ENCODE measurements at places on chromosomes 5 and 9.

DNA sequence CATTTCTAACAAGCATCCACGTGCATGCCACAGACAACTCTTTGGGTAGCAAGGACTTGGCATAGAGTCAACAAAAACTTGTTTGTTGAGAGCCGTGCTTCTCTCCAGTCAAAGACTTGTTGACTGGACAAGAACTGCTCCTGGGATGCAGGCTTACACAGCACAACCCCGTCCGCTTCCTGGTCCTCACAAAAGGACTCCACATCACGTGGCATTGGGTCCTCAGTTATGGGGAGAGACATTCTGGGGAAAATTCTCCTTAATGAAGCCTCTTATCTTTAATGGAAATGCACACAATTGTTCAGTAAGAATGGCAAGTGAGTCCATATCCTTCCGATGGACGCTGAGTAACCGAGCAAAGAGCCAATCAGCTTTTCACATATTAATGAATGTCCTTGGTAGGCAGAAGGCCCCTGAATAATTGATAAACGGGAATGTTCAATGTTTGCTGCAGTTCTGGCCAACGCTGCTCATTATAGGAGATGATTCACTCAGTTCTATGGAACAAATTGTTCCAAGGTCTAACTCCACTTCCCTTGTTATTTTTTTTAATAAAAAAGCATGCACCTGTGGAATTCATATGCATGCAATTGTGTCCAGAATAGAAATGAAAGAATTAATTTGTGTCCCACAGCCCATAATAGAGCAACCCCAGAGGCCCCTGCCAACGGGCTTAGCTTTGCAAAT, 97.0 kb upstream of the ZNF366 start:
- no peak for DNase-seq

GRCh38 chr9:81562231-81563019, 126.9 kb downstream of the TLE1 start:
- DNase-seq, result no peak

- DNase-seq, result no peak
Measured at GRCh38 chr5:142202282-142202681, 93.7 kb downstream of the NDFIP1 start.

DNA sequence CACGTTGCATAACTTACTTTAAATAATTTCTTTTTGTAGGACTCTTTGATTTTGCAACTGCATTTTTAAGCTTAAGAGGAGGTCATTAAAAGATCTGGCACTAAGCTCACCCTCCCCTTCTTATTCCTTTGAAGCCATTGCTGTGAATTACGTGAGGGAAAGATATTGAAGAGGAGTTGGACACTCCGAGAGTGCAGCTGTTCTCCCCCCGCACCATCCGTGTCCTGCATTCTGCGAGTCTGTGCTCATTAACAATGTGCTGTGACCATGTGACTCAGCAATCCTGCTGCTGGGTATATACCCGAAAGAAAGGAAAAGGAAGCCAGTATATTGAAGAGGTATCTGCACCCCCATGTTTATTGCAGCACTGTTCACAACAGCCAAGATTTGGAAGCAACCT, 40.0 kb downstream of the NXNL2 start:
- no peak for DNase-seq

DNA sequence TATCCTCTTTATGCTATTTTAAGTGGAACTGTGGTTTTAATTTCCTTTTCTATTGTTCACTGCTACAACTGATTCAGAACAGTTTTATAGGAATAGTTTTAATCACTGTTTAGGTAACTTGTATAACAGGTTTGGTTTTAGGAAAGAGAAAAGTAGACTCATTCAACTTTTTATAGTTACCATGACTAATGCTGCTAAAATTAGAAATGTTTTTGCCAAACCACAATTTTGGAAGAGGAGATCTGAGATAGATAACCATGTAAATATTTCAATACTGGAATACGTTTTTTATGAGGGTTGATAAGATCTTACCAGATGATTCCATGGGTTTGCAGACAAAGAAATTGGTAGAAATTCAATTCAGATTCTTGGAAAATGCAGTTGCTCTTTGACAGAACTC, 404.6 kb upstream of the ARRDC3 start:
- no peak for DNase-seq

- no peak for DNase-seq
Measured at GRCh38 chr5:148861088-148861487, 34.7 kb downstream of the ADRB2 start.

GRCh38 chr5:12480487-12480886, 576.2 kb upstream of the CTNND2 start:
- no peak for DNase-seq

DNA sequence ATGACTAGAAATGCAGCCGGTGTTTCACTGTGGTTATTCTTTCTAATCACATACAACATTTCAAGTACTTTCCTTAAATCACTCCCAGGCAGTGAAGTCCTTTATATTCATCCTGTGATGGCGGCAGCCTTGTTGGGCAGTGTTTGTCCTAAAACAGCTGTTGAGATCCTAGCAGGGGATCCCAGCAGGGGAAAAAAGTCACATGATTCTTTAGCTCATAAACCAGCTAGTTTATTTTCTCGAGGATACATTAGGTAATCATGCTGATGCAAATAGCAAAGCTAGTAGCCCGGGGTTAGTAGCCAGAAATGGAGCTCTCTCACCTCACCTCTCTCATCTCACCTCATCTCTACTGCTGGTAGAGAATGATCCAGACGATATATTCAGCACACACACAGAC, 70.5 kb downstream of the FOXD1 start:
- DNase-seq, result no peak

DNA sequence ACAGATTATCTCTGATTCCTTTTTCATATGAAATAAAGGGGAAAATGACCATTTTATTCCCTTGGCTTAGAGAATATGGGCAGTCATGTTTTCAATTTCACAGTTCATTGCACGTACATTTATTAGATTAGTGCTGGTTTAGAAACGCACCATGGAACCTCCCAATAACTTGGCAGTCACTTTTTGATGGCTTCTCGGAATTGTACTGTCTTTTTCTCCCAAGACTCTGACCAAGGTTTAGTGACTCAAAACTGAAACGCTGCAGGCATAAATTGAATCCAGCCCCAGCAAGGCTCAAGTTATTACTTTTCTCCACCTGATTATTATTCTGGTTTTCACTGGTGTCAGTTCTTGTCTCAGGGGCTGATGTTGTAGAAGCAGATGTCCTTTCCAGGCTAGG, 55.6 kb upstream of the EGFLAM start:
- DNase-seq, result no peak

GRCh38 chr5:131163276-131164119, 1.6 kb downstream of the HINT1 start:
- DNase-seq, result no peak

GRCh38 chr5:68250661-68251298, 35.2 kb downstream of the PIK3R1 start:
- DNase-seq, result no peak

DNA sequence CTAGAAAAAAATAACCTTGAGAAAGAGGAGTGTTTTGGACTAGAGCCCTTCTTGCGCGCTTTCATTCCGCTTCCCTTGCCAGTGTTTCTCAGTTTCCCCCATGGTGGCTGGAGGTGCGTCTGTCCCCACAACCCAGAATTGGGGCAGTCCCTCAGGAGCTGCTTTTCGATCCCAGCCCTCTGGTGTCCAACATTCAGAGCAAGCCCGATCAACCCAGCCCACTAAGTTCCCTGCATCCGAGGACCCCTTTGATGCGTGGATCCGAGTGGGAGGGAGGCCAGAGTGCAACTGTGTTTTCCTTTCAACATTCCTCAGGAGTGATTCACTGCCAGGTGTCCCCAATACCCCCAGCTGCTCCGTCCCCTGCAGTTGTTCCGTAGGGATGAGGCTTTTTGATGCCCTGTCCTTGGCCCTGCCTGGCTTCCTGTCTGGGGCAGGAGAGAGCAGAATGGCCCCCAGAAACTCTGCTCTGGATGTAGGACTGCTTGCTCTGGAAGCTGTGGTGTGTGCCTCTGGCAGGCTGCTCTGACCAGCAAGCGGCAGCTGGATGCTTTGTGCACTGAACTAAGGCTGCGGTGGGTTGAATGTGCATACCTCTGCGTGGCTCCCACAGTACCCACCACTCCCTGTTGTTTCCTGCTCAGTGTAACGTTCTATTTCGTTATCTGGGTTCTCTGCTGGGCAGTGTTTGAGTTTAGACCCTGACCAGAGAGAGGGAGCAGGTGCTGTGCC, 117.5 kb downstream of the BOD1 start:
- DNase-seq, result no peak

DNA sequence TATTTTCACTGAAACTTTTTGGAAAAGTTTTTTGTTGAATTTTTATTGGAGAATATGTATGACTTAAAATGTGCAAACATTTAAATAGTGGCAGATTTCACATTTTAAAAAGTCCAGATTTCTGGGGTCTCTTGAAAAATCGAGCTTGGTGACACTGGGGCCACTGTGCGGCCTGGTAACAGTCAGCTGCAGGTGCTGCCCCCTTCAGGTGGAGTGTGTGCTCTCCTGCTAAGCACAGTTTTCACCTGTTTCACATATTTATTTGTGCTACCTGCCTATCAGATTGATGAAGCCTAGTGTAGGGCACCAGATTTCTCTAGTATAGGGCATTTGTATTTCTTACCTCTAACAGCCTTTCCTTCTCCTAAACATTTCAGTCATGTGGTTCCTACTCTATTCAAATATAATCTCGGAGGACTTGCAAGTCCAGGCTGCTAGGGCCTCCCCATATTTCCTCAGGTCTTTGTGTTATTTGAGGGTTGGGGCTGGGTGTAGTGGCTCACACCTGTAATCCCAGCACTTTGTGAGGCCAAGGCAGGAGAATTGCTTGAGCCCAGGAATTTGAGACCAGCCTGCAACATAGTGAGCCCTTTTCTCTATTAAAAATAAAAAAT, 95.8 kb upstream of the KLF9 start:
- DNase-seq, result no peak

DNA sequence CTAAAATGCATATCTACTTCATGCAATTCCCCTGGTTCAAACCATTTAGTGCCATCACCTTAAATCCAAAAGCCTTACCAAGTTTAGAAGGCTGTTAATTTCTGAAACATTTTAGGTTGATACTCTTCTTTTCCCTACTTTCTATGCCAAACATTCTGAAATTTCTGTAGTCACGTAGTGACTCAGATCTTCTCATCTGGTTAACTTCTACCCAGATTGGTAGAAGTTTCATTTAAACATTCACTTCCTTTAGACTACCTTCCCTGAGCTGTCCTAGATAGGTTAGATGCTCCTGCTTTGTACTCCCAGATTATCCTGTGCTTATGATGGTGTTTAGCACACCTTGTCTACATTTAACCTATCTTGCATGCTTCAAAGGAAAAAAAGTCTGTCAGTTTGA, 9.9 kb downstream of the RAD50 start:
- no peak for DNase-seq

GRCh38 chr5:66529704-66530103, 66.5 kb upstream of the MAST4 start:
- no peak for DNase-seq

DNA sequence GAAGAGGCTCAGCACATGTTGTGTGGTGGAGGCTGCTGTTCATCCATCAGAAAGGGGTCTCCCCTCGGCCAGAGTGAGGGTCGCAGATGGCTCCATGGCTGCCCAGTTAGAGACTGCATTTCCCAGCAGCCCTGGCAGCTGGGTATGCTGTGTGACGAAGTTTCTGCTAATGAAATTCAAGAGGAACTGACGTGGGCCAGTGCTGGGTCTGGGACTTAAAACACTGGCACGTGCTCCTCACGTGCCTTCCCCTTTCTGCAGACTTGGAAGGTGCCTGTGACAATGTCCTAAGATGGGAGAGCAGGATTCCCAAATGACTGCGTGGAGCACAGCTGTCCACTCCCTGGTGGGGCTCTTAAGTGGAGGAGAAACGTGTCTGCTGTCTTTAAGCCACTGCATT, 114.5 kb upstream of the RAPGEF1 start:
- no peak for DNase-seq

- no peak for DNase-seq
Measured at GRCh38 chr5:133285583-133286021, 233.8 kb downstream of the HSPA4 start.

DNA sequence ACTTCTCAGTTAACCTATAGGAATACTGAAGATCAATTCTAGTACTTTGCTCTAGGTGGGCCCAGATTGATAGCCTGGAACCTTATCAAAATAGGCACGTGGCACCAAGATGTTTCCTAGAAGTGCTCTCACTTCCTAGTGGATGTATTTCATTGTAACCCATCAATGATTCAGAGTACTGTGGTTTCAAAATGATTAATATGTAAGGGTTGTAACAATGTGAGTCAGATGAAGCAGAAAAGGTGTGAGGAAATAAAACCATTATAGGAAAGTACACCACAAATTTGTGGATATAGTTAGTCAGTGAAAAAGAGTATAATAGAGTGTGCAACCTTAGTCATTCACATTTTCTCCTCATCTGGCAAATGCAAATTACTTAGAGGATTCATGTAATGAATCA, 177.3 kb upstream of the FST start:
- DNase-seq, result no peak

DNA sequence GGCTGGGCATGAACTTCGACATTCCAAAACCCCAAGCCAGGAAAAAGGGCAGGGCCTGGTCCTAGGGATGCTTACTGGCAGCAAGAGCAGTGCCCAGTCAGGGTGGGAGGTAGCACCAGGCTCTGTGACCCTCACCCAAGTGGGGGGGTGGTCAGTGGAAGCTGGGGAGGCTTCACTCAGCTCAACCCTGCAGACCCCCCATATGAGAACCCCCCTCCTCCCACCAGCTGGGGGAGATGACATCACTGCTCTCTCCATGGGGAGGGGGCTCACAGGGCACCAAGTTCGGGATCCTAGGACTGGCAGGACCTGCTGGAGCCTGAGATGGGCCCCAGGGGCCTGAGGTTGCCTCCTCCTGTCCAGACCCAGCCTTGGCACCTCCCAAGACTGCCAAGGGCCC, 4.7 kb downstream of the DNLZ start:
- DNase-seq, result no peak

DNA sequence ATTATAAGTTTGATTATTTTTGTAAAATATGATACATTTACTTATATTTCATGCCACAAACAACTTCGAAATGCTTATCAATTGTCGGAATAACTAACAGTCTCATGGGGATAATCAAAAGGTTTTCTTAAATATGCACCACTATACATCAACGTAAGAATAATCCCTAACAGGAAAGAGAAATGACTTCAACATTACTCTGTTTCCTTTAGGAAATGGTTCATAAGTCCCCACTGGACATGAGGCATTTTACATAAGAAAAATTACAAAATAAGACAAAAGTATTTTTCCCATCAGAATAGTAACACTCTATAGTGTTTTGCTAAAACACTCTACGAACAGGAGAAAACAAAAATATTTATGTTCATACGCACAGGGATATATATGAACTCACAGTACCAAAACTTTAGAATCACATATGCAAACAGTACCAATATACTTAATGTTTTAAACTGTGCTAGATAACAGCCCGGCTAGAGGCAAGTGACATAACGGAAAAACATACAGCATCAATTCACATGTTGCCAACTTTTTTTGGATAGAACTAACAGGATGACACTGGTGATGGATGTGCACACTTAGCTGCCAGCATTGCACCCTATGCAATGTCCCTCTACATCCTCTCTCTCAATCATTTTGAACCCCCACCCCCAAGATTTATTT, 120.5 kb downstream of the NFIB start:
- DNase-seq, result no peak

GRCh38 chr9:115115924-115116323, 2.0 kb downstream of the TNC start:
- DNase-seq, result no peak

DNA sequence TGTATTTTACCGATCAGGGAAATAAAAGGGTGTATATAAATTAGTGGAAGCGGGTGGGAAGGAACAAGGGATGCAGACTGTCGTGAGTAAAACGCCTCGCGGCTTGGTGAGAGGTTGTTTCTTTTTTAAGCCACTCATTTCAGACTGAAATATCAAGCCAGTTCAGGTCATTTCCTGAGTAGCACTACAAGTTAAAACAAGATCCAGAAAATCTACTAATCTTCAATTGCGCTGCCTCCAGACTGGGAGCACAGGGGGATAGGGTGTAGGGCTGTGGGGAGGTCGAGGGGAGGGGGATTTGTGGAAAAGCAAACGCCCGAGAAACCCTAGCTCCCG, 140.8 kb downstream of the TSSK1B start:
- DNase-seq, result no peak

All from cortex of kidney (tissue), 1 donor.